ENCODE measurements at places on chromosomes 3 and 15.

- no peak for DNase-seq
Measured at GRCh38 chr15:42058791-42059190, 35.6 kb downstream of the PLA2G4D start.

DNA sequence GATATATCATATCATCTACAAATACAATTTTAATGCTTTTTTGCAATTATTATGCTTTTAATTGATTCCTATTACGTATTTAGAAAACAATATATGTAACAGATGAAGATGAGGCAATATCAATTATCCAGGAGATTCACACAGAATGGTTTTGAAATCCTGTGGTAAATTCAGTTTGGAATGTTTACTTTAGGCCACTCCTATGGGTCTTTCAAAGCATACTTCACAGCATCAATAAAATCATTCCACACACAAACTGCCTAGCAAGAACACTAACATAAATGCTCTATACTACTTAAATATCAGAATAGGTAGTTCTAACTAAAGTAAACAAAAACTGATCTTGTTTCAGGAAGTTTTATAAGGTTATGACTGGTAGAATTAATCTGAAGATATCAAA, 90.5 kb downstream of the FAM227B start:
- no peak for DNase-seq

- no peak for DNase-seq
Measured at GRCh38 chr15:79820820-79821219, 76.0 kb downstream of the MTHFS start.

DNA sequence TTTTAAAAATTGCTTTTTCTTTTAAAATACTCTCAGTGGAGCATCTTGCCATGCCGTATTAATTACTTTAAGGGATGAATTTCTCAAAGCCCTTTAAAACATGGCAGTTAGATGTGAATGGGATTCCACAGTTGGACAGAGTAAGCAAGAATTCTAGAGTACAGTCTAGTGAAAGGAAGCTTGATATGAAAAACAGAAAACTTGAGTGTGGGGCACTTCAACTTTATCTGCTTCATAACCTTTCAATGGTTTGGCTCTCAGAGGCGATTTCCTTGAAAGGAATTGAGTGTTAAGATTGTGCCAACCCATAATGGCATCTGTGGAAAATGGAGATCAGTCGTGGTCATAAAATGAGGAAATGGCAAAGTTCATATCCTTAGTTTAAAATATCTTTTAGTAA, 127.7 kb upstream of the SAMMSON start:
- no peak for DNase-seq

GRCh38 chr3:183202004-183202722, 39.6 kb upstream of the LAMP3 start:
- no peak for DNase-seq

DNA sequence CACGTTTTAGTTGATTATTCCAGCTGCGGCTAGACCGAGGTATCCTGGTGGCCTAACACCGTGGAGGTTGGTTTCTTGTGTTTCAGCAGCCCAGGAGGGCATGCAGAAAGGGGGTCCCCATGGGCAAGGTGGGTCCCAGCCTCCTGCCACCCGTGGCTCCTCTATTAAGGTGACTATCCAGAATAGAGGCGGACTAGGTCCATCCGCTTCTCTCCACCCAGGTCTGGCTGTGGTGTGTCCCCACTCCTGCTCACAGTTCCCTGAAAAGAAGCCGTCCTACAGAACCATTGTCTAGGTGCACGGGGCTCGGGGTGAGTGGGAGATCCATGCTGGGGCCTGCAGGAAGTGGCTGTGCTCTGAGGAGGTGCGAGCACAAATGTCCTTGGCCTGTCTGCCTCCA, 81.5 kb downstream of the WNT7A start:
- DNase-seq: no peak

DNA sequence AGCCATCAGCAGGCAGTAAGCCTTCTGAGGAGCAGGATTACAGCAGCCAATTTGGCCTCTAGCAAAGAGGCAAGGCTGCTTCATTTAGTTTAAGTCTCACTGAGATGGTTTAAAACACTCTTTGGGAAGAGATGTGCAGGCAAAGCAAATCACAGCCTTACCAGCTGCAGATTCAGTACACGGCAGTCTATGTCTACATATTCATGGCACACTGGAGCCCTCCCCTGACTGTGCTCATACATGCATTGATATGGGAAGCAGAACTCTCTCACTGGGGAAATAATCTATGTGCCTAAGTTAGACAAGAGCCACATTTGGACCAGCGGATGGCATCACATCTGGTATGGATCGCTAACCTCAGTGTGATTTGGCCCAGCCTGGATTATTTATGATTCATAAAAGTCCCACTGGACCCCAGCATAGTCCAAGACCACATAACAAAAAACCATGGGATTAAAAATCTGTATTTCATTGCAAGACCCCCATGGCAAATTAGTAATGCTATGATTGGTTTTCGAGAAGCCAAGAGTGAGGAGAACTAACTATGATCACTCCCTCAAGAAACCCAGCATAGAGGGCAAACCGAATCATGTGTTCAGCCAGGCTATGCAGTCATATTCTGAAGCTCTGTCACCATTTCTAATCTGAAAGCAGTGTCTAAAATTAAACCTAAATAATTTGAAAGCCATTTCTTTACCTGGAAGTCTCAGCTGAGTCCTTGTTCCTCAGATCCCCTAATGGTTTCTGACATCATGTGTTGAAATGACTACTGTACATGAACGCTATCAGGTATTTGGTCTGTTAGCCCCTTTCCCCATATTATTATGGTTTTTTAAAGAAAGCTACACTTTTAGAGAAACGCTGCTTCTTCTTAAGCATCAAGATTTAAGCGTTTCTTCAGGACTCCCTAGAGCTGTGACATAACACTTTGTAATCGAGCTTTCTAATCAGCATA, 1.2 kb downstream of the PRICKLE2 start:
- DNase-seq: no peak

DNA sequence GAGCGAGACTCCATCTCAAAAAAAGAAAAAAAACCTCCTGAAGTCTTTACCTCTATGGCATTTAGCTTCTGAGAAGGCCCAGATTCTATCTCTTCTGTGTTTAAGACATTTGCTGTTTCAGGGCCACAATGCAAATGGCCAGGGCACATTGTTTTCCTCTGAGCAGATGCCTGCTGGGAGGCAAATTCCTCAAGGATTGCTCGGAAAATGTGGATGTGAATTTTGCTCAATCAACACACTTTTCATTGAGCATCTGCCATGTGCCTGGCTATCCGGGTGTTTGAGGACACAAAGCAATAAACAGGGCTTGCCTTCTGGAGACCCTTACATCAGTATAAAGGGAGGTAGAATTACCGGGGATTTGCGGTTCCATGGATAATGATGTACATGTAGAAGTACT, 20.0 kb downstream of the TRIM71 start:
- no peak for DNase-seq

DNA sequence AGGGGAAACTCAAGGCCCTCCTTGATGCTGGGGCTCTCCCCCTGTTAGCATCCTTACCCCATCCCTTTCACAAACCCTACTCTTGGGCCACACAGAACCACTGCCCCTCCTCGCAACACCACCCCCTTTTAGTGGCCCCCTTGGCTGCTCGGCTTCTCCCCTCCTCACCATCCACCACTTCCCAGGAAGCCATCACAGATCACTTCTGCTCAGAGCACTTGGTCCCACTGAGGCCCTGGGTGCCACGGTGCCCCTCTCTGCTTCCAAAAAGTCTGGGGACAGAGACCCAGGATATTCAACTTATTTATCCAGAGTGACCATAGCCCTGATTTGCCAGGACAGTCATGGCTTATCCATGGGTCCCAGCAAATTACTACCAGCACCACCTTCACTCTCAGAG, 2.4 kb downstream of the RHCG start:
- no peak for DNase-seq

DNA sequence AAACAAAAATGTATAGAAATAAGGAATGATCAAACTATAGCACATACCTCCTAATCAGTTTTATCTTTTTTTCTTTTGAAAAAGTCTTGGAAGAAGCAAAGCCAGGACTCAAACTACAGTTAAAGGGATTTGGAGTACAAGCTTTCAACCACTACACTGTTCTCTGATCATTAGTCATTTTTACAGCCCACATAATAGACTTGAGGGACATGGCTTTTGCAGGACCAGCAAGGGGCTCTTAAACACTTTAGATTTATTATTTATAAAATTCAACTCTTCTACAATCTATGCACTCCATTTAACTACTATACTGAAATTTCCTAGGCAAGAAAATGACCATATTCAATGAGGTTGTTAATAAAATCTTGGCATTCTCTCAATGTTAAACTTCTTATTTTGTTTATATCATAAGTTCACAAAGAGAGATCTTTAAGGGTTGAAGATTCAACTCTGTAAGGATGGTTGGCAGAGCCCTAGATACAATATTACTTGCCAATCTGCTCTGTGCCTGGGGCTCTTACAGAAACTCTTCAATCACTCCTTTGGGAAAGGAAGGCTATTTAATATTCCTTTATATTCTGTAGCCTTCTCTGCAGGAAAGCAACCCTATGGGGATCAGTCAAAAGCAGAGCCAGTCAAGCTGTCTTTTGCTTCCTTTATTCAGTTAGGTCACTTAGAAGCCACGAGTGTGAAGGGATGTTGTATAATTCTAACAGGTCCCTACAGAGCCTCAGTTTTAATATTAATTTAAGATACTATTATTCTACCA, 557.7 kb upstream of the SGO1 start:
- no peak for DNase-seq

DNA sequence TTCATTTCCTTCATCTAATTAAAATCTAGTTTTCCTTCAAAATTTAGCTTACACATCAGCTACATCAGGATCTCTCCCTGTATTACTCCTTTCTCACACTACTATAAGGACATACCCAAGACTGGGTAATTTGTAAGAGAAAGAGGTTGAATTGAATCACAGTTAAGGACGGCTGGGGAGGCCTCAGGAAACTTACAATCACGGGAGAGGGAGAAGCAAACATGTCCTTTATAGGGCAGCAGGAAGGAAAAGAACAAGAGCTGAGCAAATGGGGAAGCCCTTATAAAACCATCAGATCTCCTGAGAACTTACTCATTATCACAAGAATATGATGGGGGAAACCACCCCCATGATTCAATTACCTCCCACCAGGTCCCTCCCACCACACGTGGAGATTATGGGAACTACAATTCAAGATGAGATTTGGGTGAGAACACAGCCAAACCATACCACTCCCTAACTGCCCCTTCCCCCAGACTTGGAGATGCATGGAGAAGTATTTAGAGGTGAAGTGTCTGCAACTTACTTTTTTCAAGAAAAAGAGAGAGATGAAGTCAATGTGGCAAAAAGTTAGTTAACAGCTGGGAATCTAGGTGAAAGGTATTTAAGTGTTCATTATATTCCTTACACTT, 21.3 kb downstream of the PRTG start:
- DNase-seq: no peak

DNA sequence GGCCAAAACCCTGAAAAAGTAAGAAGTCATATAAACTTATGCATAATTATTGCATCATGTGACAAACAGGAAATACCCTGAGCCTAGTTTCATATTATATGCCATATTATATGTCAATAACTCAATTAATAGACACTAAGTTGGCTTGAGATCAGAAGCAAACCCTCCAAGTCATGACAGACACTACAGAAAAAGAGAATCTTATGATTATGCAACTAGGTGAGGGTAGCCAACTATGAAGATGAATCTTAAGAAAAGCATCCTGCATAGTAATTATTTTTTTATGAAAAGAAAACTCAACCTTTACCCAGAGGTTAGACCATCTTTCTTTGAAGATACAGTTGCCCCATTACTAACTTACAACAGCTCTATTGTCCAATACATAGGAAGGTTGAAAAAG, 192.4 kb upstream of the VEPH1 start:
- DNase-seq: no peak

GRCh38 chr3:139630542-139630941, 47.2 kb downstream of the NMNAT3 start:
- DNase-seq: no peak

DNA sequence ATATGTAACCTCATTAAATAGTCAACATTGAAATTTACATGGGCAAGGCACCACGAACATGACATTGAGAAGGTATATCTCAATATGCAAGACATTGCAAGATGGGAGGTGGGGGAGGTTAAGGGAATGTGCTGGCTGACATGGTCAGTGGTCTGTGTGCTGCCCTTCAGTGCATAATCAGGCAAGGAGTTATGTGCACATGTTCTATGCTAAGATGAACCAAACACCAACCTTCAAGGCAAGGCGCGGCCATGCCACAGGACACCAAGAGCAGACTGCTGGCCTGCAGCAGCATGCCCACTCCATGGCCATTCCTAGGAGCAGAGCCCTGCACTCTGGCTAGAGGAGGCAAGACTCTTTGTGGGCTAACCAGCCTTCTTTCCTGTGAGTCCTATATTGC, 40.9 kb upstream of the TSPAN3 start:
- no peak for DNase-seq

- no peak for DNase-seq
Measured at GRCh38 chr3:79211586-79212359, 556.0 kb downstream of the ROBO1 start.

DNA sequence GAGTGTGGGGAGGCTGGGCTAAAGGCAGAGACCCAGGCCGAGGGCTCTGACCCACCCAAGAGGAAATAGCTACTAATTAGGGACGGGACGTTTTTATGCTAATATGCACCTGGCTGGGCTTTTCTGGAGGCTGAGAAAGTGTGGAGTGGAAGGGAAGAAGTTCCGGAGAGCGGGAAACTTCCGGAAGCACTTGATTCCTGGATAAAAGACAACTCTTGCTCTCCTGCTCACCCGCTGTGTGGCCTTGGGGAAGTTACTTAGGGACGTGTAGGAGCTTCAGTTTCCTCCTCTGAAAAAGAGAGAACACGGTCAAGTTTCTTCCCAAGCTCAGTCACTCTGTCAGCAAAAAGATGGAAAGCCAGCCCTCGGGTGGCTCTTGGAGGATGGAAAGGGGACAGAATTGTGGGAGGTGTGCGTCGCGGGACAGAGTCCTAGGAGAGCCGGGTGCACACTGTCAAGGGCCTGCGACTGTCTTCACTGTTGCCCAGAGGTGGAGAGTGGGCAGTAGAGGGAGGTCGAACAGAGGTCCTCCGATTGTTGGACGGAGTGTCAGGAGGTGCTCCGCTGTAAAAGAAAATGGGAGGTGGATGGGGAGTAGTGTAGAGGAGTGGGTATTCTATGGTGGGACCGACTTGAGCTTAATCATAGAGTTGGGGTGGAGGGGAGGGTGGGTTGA, 43.2 kb downstream of the EPHB3 start:
- DNase-seq: no peak

DNA sequence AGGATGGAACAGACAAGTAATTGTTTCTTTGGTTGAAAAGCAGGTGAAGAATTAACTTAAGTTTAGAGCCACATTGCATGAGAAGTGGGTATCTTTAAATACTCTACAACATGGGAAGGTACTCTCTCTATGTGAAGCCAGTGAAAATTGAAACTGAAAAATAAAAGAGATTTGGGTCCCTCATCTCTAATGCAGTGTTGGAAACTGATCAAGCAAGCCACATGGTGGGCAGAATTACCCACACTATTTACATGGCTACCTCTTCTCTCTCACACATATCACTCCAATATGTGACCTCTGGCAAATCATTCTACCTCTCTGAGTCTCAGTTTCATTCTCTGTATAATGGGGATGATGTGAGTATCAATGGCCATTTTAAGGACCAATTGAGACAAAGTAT, 339.0 kb downstream of the IL5RA start:
- no peak for DNase-seq

Measured in effector CD8-positive, alpha-beta T cell (primary cell).